ENCODE measurements at places on chromosomes 16 and 17.

DNA sequence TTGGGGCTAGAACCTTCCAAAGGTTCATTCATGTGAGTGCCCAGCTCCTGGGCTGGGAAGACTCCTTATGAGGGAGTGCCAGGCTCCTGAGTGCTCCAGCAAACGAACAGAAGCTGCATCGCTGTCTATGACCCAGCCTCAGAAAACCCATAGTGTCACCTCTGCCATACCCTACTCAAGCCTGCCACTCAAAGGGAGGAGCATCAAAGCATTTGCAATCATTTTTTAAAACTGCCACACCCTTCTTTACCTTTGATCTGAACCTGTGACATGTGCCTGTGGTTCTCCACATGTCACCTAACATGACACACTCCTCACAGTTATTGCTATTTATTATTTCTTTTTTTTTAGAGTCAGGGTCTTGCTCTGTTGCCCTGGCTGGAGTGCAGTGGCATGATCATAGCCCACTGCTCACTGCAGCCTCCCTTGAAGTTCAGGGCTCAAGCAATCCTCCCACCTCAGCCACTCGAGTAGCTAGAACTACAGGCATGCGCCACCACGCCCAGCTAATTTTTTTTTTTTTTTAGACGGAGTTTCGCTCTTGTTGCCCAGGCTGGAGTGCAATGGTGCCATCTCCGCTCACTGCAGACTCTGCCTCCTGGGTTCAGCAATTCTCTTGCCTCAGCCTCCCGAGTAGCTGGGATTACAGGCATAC is 7.3 kb upstream of the KDM8 start:
- no peak for DNase-seq

DNA sequence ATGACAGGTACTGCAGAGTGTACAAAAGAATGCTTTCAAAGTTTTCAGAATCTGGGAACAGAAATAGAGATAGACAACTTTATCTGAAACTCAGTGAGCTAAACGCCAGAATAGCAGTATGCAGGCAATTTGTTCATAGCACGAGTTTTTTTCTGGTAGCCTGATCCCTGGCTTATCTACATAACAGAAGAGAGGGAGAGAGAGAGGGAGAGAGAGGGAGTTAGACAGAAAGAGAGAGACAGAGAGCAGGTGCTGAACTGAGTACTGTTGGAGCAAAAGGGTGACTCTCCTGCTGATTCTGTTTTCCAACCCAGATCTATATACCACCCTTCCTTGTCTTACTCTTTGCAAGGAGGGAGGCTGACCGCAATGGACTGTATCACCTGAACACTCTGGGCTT is 388.0 kb upstream of the CA10 start:
- DNase-seq = no peak

GRCh38 chr17:10105513-10106001 is 92.8 kb downstream of the GAS7 start:
- no peak for DNase-seq

DNA sequence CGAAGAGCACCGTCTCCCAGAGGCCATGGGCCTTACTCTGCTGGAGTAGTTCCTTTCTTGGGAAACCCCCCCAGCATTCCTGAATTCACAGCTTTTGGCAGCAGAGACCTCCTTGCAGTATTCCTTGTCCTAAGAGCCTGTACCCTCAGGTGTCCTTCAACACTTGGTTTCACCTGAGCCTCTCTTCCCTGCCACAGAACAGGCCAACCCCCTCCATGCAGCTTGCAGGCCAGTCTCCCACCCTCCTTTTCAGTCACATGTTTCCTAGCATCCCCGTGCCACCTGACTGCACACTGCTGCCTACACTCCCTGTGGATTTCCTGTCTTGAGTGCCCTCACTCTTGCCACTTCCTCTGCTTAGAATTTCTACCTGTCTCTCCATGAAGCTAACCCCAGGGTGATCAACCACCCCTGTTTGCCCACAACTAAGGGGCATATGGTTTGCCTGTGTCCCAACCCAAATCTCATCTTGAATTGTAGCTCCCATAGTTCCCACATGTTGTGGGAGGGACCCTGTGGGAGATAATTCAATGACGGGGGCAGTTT is 65.5 kb downstream of the DYNLRB2 start:
- DNase-seq = no peak

GRCh38 chr17:80424878-80425765 is 10.2 kb downstream of the ENDOV start:
- DNase-seq = no peak
